ENCODE measurements at places on chromosomes 1 and 21.

- no peak for DNase-seq
These were observed 216.6 kb downstream of the MRPL39 start for GRCh38 chr21:25390701-25391100.

- no peak for DNase-seq
These were observed 762.1 kb upstream of the NEGR1 start for GRCh38 chr1:73044241-73045036.

- DNase-seq: no peak
These were observed 201.6 kb downstream of the SDCCAG8 start for GRCh38 chr1:243457363-243457982.

- DNase-seq: no peak
These were observed 92.3 kb downstream of the ROR1 start for GRCh38 chr1:63866084-63866483.

GRCh38 chr1:230750576-230750975 lies 3.4 kb downstream of the CAPN9 start:
- peak; percentile 54 for DNase-seq

DNA sequence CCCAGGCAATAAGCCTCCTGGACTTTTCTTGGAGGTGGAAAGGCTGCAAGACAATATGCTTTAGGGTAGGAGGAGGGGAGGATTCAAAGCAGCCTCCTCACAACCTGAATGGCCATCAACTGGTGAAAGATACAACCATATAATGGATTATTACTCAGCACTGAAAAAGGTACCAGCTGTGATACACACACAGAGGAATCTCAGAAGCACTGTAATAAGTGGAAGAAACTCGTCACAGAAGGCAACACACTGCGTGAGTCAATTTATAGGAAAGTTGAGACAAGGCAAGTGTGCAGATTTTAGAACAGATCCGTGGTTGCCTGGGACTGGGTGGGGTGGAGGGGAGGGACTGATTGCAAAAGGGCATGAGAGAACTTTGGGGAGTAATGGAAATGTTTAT lies 64.9 kb upstream of the ZBTB40 start:
- no peak for DNase-seq

DNA sequence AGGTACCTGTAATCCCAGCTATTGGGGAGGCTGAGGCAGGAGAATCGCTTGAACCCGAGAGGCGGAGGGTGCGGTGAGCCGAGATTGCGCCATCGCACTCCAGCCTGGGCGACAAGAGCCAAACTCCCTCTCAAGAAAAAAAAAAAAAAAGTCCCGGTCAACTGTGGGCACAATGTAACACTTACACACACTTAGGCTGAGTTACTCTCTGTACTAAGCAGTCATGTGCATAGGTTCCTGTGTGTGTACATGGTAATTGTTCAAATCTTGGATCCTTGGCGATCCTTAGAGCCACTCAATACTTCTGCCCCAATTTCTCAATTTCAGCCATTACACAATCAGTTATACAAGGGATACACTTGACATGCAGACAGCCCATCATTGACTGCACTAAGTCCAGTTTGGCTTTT lies 11.6 kb downstream of the SDCCAG8 start:
- DNase-seq: no peak

DNA sequence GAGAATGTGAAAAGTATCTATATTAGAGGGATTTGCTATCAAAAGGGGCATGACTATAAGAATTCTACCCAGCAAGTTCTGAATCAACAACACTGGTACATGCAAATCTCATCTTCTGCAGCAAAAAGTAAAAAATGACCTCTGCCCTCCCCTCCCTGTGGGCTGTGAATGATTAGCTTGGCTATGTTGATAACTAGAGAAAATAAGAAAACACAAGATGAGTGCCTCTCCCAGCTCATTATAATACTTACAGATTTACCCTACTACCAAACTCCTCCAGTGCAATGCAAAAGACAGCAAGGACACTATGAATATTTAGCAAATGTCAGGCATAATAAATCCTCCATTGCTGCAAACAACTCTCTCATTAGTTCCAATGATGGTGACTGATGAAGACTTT lies 102.4 kb downstream of the SLC45A1 start:
- no peak for DNase-seq

- DNase-seq: no peak
These were observed 41.0 kb downstream of the NRIP1 start for GRCh38 chr21:15023776-15024175.

DNA sequence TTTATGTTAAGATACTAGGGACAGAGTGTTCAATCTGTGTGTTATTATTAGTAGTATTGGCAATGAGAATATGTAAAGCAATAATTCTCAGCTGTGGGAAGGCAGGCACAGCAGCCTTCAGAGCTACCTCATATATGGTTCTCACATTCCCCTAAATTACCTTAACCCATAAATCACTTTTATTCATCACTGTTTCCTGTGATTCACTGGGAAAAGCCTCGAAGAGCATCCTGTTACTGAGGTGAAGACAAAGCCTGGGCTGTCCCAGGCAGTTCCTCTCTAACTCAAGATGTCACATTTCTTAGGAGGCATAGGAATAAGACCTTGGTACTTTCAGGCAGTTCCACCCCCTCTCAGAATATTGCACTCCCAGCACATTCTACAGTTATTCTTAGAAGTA lies 965.7 kb downstream of the NCAM2 start:
- no peak for DNase-seq

GRCh38 chr1:119815361-119815760 lies 4.1 kb upstream of the REG4 start:
- no peak for DNase-seq

GRCh38 chr1:226938903-226939437 lies 1.1 kb upstream of the COQ8A start:
- no peak for DNase-seq

DNA sequence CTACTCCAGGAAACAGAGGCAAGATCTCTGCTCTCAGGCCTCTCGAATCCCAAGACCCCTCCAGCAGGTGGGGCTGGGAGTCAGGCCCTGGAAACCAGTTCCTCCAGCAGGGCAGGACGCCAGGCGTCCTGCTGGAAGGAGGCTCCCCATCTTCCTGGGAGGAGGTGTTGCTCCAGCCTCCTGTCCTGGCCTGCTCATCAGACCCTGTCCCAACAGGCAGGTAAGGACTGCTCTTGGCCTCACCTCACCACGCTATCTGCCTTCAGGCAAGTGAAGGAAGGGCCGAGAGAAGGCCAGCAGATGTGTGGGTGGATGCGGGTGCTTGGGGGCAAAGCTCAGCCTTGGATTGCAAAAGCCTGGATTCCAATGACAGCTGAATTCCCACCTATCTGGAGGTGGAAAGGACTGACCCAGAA lies 82.9 kb downstream of the SSBP3 start:
- no peak for DNase-seq

DNA sequence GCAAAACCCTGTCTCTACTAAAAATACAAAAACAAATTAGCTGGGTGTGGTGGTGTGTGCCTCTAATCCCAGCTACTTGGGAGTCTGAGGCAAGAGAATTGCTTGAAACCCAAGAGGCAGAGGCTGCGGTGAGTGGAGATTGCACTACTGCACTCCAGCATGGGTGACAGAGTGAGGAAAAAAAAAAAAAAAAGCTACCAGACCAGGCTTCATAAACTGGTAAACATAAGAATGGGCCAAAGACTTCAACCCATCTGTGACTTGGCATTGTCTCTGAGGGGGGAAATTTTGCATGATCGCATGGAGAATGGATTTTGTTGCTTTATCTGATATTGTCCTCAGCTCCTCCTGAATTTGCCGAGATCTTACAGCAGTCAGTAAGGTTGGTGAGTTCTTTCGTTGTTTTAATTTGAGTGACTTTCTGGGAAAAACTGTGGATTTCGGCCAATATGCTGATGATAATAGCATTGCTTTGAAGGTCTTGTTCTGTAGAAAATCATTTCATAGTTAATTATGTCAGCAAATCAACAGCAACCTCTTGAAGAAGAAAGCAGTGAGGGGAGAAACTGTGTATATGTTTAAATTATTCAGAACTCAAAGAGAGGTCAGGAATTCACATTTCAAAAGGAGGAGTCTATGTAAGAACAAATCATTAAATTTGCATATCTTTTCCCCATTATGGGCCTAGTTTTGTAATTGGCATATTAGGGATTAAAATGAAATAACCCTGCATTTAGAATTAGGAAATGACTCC lies 13.1 kb downstream of the FGGY start:
- DNase-seq: no peak

DNA sequence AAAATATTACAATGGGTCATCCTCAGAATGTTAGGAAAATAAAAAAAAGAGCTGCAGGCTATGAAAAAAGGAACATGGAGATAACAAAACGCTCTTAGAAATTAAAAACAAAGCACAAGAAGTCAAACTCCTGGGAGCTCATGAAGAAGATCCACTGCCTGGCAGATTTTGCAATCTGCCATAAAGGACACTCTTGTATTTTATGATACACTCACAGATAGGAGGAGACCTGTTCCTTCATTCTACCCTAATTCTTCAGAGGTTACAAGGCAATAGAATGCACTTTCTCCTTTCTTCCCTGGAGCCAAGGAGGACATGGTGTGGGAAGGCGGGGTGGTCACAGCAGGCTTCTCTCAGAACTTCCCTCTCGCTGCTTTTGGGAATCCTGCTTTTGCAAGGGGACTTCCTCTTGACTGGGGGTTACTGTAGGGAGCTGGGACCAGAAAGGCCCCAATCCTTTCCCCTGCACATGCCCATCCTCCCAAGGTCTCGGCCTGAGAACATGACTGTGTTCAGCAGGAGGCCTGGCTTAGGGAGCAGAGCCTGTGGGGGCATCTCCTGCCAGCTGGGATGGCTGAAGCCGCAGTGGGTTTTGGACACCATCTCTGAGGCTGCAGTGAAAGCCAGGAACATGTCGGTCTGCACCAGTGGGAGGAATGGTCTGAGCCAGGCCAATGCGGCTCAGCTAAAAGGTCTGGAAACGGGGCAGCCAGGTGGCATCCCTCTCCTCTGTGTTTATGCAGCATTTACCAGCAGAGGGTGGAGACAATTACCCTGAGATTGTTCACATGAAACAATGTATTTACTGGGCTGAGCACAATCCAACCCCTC lies 44.8 kb downstream of the GPR161 start:
- no peak for DNase-seq

- DNase-seq: no peak
These were observed 63.1 kb downstream of the LAMC2 start for GRCh38 chr1:183248989-183249691.

Measured in spleen (tissue), 13 donors.